ENCODE measurements at places on chromosomes 1 and 21.

GRCh38 chr1:231500666-231501065 is 27.8 kb upstream of the TSNAX start:
- DNase-seq, result no peak

- no peak for DNase-seq
Observed at GRCh38 chr1:26044971-26045721, 772 bp downstream of the SLC30A2 start.

DNA sequence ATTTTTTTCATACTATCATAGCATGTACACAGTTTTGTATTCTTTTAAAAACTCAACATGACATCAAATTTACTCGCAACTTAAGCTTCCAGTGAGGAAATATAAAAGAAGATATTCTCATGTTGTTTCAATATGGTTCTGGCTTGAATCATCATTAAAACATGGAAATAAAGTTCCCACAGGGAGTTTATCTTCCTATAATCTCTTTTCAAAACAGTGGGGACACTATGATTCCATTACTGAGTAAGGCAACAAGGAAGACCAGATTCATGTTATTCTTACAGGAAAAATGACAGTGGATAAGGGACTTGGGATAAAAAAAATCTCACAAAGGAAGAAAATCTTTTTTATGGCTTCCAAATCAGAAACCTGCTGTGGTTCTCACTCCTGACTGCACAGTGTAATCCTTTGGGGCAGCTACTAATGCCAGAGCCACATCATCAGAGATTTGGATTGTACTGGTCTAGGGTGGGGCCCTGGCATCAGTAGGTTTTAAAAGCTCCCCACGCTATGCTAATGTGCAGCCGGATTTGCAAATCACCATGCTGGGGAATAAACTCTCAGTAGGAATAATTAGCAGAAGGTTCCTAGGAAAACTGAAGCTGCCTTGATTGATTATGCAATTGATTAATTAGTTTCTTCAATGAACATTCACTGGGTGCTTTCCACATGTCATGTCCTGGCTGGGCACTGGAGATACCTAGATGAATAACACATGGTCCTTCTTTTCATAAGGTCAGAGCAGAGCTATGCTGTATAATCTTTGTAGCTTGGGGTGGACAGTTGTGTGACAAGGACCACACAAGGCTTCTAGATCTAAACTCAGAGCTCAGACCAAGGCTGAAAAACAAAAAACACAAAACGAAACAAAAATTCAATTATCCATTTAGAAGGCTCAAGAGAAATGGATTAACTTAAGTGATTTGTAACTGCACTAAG is 71.1 kb upstream of the C8B start:
- DNase-seq, result no peak

GRCh38 chr1:109249654-109250401 is 489 bp downstream of the CELSR2 start:
- DNase-seq, result no peak

DNA sequence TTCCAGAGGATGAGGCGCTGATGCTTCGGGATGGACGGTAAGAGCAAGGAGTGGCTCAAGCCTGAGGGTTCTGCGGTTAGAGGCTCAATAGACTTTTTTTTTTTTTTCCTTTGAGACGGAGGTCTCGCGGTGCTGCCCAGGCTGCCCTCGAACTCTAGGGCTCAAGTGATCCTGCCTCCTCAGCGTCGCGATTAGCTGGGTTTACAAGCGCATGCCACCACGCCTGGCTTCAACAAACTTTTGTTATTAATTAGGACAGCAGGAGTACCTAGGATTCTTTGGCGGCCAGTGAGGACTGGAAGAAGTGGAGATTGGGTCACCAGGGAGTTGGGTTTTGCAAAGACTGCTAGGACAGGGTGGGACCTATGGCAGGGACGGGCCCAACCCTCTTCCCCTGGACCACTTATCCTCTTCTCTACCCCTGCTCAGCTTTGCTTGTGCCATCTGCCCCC is 587 bp downstream of the SCNM1 start:
- peak; percentile 54 for DNase-seq

GRCh38 chr1:222794656-222795474 is 20.0 kb upstream of the DISP1 start:
- DNase-seq, result no peak

GRCh38 chr1:152811050-152811449 is 721 bp upstream of the LCE1B start:
- DNase-seq, result peak; percentile 86

- DNase-seq, result no peak
Observed at GRCh38 chr1:103108376-103109150, at the start of gene COL11A1. Gene COL11A1 (minus strand): TSS chr1:103108522. CDS start chr1:103108178, 344 bp downstream.

GRCh38 chr1:87046951-87047350 is 132.5 kb downstream of the HS2ST1 start:
- DNase-seq, result no peak

DNA sequence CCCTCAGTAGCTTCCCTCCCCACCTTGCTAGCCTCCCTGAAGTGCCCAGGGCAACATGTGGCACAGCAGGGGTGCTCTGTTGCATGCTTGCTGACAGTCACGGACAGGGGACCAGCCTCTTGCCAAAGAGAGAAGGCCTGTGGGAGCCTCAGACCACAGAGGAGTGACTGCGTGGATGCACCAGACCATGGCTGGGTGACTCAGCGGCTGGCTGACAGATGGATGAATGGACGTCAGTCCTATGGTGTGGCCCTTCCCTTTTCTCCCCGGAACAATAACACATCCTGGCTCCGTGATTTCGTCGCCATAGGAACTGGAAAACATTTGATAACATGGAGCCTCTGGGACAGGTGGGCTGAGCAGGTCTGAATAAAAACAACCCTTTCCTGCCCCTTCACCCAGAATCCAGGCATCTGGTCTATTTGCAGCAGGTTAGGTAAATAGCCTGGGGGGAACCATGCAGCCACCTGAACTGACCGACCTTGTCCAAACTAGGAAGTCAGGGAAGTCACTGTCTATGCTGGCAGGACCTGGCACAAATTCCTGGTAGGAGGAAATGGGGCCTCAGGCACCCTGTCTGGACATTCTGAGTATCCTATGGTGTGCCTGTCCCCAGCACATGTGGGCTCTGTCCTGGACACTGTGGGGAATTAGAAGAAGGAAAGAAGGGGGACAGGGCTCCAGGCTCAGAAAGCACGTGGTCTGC is 53.3 kb downstream of the NENF start:
- peak; percentile 99 for DNase-seq

GRCh38 chr21:42313501-42313969 is 1.7 kb downstream of the TFF3 start:
- DNase-seq, result no peak

DNA sequence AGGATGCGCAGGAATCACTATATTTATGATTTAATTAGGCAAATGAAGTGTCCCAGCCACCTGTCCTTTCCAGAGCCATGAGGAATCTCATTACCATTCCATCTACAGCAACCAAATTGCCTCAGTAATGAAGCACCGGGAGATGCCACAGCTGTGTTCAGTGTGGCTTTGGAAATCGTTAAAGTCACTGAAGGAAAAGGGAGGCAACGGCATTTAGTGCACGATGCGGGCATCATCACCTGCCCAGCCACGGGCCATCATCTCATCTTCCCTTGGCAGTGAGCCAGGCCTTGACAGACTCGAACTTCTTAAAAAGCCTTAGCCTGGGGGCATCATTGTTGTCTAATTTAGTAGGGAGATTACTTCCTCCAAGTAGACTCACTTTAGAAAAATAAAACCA is 67.8 kb downstream of the CNIH3 start:
- no peak for DNase-seq

GRCh38 chr1:200506471-200506870 is 96.6 kb upstream of the ZNF281 start:
- DNase-seq, result no peak

DNA sequence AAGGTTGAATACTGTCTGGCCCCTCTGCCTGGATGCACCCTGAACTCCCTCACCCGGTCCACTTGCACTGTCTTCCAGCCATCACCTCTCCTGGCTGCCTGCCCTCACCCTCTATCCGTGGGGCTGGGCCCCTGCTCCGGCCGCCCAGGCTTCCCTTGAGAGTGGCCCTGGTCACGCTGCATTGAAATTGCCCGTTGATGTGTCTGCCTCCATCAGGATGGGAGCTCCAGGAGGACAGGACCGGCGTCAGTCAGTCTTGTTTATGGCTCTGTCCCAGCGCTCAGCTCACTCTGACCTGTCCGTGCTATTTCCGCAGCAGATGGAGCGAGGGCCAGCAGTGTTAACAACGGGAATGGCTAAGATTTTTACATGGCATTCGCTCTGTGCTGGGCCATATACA is 34.9 kb downstream of the FOXO6 start:
- DNase-seq, result no peak

DNA sequence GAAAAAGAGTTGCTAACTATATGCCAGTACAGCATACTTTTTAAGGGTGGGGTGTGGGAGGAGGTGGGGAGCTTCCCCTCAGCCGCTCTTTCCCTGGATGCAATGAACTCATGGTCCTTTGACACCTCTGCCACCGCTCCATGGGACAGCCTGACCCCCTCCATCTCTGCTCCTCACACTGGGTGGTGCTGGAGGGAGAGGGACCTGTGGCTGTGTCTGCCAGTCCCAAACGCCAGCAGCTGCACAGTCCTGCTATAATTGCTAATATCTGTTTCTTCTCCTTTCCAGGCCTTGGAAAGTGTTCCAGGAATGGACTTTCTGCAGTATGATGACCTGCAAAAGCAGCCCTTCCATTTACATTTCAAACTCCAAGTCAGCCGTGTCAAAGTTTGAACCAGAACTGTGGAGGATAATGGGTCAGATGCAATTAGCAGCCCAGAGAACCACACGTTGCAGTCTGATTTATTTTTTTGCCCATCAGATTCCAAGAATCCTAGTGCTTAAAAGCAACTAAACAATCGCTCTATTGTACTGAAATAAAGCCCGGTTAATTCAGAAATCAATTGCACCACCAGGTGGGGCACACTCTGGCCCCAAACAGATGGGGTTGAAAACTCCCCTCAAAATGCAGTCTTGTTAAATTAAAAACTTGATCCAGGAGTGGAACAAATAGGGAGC is 160.7 kb upstream of the LMO4 start:
- DNase-seq, result no peak

DNA sequence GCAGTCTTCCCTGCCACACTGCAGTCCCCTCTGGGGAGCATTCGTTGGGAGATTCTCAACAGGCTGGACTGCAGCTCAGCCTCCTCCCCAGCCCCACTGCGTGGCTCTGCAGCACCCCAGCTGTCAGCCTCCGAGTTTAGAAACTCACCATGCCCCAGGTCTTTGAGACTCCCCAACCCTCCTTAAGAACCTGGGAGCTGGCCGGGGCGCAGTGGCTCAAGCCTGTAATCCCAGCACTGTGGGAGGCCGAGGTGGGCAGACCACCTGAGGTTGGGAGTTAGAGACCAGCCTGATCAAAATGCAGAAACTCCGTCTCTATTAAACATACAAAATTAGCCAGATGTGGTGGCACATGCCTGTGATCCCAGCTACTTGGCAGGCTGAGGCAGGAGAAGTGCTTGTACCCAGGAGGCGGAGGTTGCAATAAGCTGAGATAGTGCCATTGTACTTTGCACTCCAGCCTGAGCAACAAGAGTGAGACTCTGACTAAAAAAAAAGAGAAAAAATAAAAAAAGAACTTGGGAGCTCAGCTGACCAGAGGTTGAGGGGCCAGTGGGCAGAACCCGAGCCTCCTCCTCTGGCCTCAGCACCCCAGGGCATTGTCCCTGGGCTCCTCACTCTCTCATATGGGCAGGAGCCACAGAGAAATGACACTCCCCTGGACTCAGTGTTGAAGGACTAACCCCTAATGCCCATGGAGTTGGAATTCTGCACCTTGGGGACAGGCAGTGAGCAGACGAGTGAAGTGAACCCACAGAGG is 5.6 kb downstream of the OLIG2 start:
- DNase-seq, result no peak

- no peak for DNase-seq
Observed at GRCh38 chr1:9717193-9718005, 65.9 kb downstream of the PIK3CD start.

GRCh38 chr1:31866450-31867032 is 50.7 kb upstream of the SPOCD1 start:
- DNase-seq, result no peak

GRCh38 chr1:179105393-179105792 is 23.5 kb downstream of the TOR3A start:
- DNase-seq, result peak; percentile 66

- no peak for DNase-seq
Observed at GRCh38 chr21:42848932-42849758, 30.2 kb downstream of the WDR4 start.

DNA sequence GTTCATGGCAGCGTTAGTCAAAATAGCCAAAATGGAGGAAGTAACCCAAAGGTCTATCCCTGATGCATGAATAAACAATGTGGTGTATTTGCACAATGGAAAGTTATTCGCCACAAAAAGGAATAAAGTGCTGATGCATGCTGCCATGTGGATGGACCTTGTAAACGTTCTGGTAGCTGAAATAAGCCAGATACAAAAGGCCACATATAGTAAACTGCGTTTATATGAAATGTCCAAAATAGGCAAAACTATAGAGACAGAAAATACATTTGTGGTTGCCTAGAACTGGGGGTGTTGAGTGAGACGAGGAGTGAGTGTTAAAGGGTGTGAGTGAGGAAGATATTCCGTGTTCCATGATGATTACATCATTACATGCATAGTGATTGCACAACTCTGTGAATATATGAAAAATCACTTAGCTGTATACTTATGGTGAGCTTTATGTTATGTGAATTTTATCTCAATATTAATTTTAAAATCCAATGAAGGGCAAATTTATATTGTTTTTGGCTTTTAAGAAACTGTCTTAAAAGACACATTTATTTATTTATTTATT is 321.3 kb downstream of the KIF26B start:
- peak; percentile 50 for DNase-seq

- peak; percentile 23 for DNase-seq
Observed at GRCh38 chr1:86356247-86356646, 39.9 kb downstream of the ODF2L start.

- DNase-seq, result no peak
Observed at GRCh38 chr1:6511561-6512244, 20.2 kb upstream of the PLEKHG5 start.

GRCh38 chr1:4847711-4848110 is 193.3 kb downstream of the AJAP1 start:
- DNase-seq, result no peak

GRCh38 chr1:10295481-10296085 is 85.2 kb downstream of the KIF1B start:
- no peak for DNase-seq

Measured in bronchial epithelial cell (primary cell).